ENCODE measurements at places on chromosomes 3 and 15.

DNA sequence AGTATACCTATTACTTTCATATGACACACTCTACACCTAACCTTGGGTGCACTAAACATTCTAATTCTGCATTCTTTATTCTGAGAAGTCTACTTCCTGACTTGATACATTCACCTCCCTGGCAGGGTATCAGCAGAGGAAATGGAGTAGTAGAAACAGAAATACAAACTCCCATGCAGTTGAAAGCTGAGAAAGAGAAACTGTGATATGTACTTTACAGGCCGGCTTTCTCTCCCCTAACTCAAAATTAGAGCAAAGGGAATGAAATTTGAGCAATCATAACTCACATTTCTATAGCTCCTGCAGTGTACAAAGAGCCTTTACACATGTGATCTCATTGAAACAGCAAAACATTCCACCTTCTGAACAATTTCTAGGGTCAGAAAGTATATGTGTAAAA lies 135.5 kb upstream of the COL8A1 start:
- no peak for DNase-seq

- no peak for DNase-seq
These were observed 492.4 kb upstream of the FRG2C start for GRCh38 chr3:75171630-75172230.

DNA sequence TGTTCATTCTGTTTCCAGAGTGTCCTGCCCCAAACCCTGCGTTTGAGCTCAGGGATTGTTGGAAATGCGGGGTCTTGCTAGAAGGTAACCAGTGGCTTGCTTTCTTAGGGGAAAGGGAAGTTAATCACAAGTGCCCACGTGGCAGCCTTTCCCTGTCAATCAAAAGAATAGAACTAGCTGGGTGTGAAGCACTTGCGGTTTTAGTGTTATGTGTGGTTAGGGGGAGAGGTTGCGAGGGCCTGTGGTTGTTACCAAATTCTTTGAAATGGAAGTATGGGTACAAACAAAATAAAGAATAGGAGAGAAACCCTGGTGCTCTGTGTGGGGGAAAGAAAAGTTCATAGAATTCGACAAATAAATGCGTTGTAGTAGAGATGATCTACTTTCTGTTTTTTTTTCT lies 67.6 kb downstream of the FNDC3B start:
- no peak for DNase-seq

DNA sequence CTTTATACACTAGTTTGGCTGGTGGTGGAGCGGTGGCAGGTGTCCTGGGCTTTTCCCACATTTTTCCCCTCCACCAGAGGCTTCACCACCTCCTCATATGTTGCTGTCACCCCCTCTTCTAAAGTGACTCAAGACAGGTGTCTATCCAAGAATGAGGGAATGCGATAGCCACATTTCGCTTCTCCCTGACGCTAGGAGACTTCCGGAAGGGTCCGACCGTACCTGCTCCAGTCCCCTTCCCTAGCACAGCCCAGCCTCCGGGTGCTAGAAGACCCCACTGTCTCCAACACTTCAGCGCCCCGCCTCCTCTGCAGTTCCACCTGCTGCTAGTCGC lies 496 bp downstream of the SCAMP2 start:
- DNase-seq: no peak

DNA sequence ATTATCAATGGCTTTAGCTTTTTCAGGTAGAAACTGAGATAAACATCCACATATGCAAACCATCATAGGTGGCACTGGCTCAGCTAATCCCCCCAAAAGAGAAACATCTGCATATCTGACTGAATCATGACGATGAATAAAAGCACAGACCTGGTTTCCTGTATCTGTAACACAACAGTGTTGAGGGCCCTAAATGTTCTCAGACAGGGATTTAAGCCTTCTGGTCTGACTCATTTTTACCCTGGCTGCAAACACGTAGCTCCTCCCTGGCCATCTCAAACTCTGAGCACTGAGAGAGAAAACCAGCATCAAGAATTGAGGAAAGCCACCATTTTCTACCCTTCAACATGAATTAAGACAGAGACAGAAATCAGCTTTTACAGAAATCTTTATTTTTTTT lies 35.2 kb downstream of the GLB1 start:
- DNase-seq: no peak

DNA sequence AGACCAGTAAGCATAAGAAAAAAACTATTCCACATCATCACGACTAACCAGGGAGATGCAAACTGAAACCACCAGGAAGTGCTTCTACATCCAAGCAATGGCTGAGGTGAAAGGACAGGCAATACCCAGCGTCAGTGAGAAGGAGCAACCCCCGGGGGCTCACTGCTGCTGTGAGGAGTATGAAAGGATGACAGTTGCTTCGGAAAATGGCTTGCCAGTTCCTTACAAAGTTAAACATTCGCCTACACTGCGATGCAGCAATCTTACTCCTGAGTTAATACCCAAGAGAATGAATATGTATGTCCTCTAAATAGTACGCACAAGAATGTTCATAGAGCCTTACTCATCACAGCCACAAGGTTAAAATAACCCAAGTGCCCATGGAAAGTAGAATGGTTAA lies 13.3 kb upstream of the PLXNA1 start:
- DNase-seq: no peak

- no peak for DNase-seq
These were observed 426.1 kb downstream of the EDEM1 start for GRCh38 chr3:5613599-5613998.

GRCh38 chr3:143123353-143123984 lies 3.9 kb downstream of the CHST2 start:
- DNase-seq: no peak

GRCh38 chr3:121126033-121126706 lies 218.2 kb downstream of the STXBP5L start:
- no peak for DNase-seq

- no peak for DNase-seq
These were observed 12.5 kb downstream of the MAP6D1 start for GRCh38 chr3:183812761-183813445.

DNA sequence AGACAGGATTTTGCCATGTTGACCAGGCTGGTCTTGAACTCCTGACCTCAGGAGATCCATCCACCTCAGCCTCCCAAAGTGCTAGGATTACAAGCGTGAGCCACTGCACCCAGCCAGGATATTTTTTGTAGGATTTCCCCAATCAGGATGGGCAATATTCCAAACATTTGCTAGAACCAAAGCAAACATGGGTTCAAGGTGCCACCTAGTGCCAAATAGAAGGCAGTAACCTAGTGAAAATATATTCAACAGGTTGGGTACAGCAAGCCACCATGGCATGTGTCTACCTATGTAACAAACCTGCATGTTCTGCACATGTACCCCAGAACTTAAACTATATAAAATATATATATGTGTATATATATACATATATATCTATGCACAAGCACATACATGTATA lies 185.9 kb upstream of the CADM2 start:
- no peak for DNase-seq

DNA sequence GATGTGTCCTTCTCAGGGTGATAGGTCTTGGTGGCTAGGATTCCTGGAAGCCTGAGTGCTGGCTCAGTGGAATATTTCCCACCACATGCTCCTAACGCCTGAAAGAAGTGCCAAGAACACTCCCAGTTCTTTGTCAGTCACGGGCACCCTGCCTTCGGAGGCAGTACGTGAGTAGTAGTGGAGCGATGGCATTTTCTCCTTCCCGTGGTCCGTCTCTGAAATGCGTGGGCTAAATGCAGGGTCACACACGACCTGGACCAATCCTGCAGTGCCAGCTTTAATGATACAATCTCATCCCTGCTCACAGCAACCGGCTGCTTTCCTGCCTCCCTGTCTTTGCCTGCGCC lies 14.5 kb downstream of the H1-8 start:
- DNase-seq: no peak

DNA sequence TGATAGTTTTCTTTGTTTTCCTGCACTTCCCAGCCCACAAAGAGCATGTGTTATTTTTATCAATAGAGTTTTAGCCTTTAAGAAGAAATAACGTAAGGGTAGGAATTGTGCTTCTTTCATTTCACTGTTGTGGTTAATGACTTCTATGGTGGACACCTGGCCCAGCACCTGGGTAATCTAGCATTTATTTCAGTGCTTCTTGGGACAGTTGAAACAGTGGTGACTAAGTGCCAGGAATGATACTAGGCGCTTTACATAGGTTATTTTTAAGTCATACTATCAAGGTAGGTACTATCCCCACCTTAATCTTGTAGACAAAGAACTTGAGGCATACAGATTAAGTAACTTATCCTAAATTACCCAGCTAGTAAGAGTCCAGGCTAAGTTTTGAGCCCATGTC lies 243.8 kb downstream of the SOX2 start:
- no peak for DNase-seq

GRCh38 chr3:50050361-50050760 lies 38.4 kb upstream of the RBM5 start:
- DNase-seq: no peak

DNA sequence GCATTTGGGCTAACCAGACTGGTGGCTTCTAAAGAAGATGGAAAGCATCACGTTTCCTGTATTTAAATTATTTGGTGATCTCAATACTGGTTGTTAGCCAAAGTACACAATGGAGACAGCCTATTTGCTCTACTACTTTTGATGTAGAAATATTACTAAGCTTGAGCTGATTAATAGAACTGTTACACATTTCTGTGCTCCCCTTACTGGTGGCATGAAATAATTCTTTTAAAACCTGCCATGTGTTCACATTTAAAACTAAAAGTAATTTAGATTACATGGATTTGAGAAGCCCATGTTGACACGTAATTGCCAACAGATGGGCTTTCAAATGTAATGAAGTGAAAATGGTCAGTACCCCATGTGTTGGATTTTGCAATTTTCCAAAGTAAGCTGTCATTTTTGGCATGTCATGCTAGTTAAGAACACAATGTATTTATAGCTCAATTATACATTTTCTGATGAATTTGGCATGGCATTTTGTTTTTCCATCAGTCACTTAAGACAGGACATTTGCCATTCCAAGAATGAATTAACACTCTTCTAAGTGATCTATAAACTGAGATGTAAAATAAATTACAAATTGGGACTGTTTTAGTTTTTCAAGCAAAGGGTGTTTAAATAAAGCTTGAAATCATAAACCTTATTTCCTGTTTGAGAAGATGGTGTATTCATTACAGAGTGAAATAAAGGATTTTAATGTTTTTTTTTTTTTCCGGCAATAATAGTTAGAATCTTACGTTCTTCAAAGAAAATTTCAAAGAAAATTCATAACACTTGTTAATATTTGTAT lies 10.8 kb upstream of the RARRES1 start:
- no peak for DNase-seq

- peak; percentile 35 for DNase-seq
These were observed 337.3 kb upstream of the CBLB start for GRCh38 chr3:106206146-106206545.

- no peak for DNase-seq
These were observed 5.9 kb upstream of the EDEM1 start for GRCh38 chr3:5181469-5182141.

- DNase-seq: no peak
These were observed 46.9 kb downstream of the MBNL1 start for GRCh38 chr3:152315623-152316022.

GRCh38 chr3:50316657-50317242 lies 5.8 kb downstream of the HYAL2 start:
- no peak for DNase-seq

GRCh38 chr3:190396001-190396400 lies 8.0 kb downstream of the CLDN16 start:
- DNase-seq: no peak

- no peak for DNase-seq
These were observed 8.7 kb upstream of the PTX3 start for GRCh38 chr3:157427901-157428300.

DNA sequence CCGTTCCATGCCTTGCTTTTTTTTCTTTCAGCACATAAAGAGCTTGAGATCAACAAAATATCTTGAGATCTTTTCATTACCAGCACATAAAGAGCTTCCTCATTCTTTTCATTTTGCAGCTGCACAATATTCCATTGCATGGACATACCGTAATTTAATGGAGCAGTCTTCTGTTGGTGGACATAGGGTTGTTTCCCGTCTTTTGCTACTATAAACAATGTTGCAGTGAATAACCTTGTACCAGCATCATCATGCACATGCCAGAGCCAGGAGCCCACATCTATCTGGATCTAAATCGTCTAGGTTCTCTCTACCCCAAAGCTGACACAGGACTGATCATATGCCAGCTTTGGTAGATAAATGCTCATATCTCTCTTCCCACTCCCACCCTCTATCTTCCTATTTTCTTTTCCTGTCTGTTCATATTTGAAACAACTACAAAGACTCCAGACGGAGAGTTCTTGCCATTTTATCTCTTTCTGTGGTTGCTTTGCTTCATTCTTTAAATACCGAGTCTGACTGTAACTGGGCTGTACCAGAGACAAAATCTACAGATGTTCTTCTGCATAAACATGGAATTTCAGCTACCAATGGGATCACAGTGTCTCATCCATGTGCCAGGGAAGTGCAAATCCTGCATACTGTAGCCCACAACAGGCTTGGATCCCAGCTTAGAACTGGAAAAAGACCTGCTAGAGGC lies 47.1 kb upstream of the AKAP13 start:
- no peak for DNase-seq

- no peak for DNase-seq
These were observed 2.2 kb upstream of the CRTAP start for GRCh38 chr3:33111581-33111980.

GRCh38 chr15:61623746-61624145 lies 394.6 kb upstream of the RORA start:
- DNase-seq: no peak

DNA sequence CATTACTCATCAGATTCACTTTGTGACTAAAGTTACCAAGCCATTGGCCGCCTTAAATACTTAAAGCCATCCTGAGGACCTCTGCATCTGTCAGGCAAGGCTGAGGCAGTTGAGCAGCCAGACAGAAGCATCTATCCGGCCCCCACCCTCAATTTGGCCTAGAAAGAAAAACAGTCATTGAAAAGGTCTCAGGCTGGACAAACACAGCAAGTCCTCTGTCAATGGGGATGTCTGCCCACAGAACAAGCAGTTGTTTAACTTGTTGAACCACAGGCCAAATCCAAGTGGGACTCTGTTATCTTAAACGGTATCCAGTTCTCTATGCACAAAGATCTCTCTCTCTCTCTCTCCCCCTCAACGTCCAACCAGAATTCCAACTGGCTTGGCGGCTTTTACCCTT lies 2.8 kb downstream of the ZIC4 start:
- no peak for DNase-seq

- no peak for DNase-seq
These were observed 68.1 kb downstream of the MYH15 start for GRCh38 chr3:108442281-108442680.

DNA sequence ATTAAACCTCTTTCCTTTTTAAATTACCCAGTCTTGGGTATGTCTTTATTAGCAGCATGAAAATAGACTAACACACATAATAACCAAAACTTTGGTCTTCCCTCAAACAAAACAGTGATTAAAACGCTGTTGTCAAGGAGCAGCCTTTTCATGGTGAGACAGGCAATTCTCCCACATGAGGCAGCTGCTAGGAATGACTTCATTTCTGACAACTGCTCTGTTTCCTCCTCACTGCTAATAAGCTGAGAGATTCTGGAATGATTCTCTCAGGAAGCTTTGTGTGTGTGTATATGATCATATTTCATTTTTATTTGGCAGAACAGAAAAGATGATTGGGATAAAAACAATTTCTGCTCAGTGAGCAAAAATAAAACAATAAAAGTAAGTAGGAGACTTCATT lies 580.6 kb upstream of the ADAMTS9 start:
- no peak for DNase-seq

All from NCI-H1436 (cell line).